Heart left ventricle (tissue), 16 donors: ENCODE measurements at places on chromosomes 1 and 21.

DNA sequence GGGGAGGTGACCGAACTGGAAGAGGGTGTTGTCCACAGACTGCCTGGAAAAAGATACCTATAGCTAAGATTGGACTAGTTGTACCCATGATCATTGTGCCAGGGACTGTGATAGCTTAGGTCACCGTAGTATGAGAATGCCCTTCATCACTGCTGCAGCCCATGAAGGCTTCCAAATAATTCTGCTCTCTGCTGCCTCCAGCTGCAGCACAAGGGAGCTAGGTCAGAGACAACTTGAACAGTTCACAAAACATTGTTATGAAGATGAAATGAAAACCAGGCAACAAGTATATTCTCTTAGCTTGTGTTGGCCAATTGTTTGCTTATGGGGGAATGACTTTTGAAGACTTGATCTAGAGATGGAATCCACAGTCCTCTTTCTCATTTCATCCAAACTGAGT is 246.7 kb downstream of the MRPL39 start:
- no peak for DNase-seq

GRCh38 chr1:240820816-240821215 is 208.9 kb upstream of the GREM2 start:
- no peak for DNase-seq

- no peak for DNase-seq
These were observed 3.1 kb upstream of the VWA1 start for GRCh38 chr1:1432274-1432950.

GRCh38 chr1:96741335-96741734 is 19.8 kb downstream of the PTBP2 start:
- DNase-seq = no peak

GRCh38 chr1:205748403-205749233 is 1.4 kb downstream of the NUCKS1 start:
- peak; percentile 64 for DNase-seq

- DNase-seq = no peak
These were observed 42.6 kb upstream of the ATP2B4 start for GRCh38 chr1:203584035-203584434.
